ENCODE measurements at places on chromosomes 3 and 15.

DNA sequence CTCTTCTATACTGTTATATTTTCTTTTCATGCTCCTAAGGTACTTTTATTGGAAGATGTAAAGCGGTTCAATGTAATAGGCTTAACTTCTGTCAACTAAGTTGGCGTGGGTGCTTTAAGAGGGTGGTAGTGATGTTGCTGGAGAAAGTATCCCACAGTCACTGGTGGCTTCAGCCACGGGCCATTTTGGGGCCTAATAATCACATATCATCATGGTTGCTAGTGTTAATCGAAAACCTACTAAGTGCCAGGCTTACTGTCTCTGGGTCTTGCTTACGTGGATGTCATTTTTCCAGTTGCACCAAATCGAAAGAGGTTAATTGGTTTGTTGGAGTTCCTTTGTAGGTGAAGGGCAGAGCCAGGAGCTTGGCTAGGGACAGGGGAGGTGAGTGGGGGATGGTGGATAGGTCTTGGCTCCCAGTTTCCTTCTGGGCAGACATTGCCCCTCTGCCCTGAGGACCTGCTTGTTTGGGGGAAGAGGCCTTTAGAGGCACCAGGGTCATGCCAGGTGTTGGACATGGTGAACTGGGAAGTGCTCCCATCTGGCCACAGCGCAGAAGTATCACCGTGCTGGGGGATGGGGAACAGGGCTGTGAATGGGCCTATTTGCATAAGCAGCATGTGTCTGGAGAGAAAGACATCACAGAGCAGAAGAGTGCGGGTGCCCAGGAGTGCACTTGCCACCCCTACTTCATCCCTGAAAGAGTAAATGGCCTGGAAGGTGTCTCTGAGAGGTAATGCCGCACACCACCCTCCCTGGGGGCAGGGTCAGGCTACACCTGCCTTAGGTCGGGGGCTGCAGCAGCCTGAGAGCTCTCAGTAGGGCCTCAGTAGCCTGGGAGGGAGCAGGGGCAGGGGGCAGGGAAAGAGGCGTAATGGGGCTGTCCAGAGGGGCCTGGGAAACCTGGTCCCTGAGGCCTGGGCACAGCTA lies 62.4 kb upstream of the POLG start:
- DNase-seq, result no peak

- DNase-seq, result no peak
Measured at GRCh38 chr15:59654046-59654445, 3.3 kb downstream of the GTF2A2 start.

GRCh38 chr15:71116942-71117341 lies 1.7 kb downstream of the THSD4 start:
- DNase-seq, result peak; percentile 24

- no peak for DNase-seq
Measured at GRCh38 chr3:174583396-174583795, 275.7 kb upstream of the NAALADL2 start.

- DNase-seq, result no peak
Measured at GRCh38 chr3:149390772-149391212, 13.3 kb upstream of the TM4SF1 start.

DNA sequence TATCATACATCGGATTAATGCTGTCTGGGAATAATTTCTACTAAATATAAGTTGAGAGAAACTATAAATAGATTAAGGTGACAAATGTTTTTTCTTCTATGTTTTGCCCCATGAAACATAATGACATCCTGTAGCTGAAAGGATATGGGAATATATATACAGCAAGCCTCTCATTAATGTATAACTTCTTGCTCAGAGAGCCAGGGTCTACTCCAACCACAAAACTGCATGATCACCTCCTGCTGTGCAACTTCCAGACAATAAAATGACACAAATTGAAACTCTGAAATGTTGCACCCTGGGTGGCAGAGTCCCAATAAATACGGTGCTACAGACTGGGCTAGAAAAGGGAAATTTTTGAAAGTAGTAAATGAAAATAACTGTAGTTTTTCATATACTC lies 571.9 kb upstream of the CBLB start:
- DNase-seq, result no peak

GRCh38 chr3:169112153-169112892 lies 551.2 kb downstream of the MECOM start:
- no peak for DNase-seq

GRCh38 chr15:25375557-25375956 lies 63.3 kb downstream of the UBE3A start:
- DNase-seq, result no peak

DNA sequence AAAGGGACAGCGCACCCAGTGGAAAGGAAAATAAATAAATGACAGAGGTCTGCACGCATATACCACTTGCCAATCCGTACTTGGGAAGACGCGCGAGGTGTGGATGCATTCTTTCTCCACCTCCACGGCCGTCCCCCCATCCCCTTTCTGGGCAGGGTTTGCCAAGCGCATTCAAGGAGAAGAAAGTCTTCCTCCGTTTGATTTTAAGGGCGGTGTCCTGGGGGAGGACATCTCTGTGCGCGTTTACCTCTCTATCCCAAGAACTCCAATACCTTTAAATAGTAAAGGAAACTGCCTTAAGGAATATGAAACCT lies 576 bp upstream of the MB21D2 start:
- DNase-seq, result no peak

DNA sequence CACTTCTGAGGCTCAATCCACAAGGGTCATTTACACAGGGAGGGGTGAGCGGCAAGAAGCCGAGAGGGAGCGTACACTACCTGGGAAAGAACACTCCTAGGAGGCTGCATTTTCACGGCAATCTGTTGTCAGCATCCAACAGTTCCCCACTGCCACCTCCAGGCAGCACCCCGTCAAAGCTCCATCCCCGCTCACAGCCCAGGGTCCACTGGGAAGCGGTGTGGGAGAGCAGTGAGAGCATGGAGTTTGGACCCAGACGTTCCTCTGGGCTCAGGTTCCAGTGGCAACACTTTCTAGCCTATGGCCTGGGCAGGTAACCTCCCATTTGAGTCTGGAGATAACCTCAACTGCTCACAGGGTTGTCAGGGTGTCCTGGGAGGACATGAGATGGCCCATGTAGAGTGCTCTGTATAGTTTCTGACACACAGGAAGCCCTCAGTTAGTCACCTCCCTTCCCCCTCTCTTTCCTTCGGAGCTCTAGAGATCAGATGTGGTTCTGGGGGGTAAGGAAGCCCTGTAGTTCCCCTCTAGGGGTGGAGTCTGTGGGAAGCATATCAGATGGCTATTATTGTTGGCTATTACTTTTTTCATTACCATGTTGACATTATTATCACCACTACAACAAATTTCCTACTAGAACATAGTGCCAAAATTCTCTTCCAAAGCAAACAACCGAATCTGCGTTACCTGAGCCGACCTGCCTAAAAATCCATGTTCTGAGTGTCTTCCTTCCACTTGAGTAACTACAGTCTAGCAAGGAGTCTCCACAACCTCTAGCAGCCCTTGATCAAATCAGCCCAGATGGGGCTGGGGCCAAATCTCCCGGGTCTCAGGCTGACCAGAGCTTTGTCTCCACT lies 29.1 kb downstream of the RUVBL1 start:
- no peak for DNase-seq

DNA sequence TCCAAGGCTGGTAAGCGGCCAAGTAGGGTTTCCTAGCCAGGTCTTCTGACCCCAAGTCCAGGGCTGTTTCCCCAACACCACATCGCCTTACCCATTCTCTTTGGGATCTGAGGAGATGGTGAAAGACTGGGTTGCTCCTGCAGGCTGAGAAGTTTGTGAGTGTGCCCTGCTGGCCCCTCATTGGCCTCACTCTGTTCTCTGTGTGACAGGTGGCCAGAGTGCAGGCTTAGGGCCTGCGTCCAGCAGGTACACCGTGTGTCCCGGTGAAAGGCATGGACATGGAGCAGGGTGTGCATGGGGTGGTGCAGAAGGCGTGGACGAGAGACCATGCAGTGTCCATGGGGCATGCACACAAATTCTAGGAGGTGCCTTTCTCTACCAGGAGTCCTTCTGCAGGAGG lies 91.3 kb downstream of the DGKG start:
- DNase-seq, result no peak

- no peak for DNase-seq
Measured at GRCh38 chr3:69352305-69353087, 33.4 kb downstream of the FRMD4B start.

- DNase-seq, result peak; percentile 89
Measured at GRCh38 chr15:81023483-81024264, 23.0 kb downstream of the TLNRD1 start.

DNA sequence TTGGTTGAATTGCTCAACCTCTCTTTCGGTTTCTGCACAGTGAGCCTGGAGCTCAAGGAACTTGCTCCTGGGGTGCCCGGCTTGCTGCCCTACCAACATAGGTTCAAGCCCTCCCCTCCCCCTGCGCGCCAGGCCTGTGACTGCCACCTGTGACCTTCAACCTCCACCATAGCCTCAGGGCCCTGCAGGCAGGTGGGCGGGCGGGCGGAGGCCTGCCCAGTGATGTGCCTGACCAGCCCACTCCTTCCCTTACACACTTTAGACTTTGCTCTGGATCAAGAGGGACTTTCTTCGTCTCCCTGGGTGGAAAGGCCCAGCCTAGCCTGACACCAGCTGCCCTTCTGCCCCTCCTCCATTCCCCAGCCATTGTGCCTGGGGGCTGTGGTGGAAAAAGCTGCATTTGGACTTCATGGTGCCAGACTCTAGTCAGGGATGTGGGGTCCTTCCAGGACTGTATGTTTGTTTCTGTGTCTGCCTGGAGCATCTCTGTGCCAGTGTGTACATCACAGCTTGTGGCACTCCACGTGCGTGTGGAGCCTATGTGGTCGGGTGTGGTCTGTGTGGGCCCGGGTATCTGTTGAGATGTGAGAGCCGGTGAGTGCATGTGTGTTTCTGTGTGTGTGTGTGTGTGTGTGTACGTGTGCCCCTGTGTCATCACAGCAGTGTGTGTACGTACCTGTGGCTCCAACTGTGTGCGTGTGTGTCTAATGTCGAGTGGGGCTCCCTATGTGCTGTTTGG lies 9.5 kb downstream of the PRKCD start:
- peak; percentile 54 for DNase-seq

GRCh38 chr3:71611099-71611498 lies 27.6 kb upstream of the FOXP1 start:
- no peak for DNase-seq

DNA sequence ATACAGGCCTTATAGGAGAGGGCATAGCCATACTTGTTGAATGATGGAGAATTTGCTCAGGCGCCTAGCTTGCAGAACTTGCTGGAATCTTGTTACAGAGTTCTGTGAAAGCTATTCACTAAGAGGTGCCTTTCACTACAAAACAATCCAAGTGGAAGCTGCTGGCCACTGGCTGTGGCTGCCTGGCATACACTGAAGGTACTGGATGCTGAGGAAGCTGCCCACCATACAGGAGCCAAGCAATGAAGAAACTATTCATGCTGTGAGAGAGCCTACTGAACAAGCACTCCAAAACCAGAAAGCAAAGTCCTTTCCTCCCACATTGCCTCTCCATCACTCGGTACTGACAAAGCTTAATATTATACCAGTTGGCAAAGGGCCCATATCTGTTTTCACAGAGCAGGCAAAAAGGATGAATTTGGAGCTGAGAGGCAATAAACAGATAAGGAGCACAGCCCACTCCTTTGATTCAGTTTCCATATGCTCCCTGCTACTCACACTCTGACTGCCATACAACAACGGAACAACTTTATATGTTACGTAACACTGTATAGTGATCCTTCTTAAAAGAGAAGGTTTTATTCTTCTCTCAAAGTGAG lies 192.6 kb upstream of the ALCAM start:
- peak; percentile 15 for DNase-seq

GRCh38 chr3:194265996-194266964 lies 84.8 kb downstream of the CPN2 start:
- no peak for DNase-seq

- no peak for DNase-seq
Measured at GRCh38 chr3:13850161-13850945, 29.5 kb downstream of the WNT7A start.
